ENCODE measurements at places on chromosomes 16 and 17.
A peak's percentile ranks its signal among the peaks of the same experiment; 100 is the strongest.

DNA sequence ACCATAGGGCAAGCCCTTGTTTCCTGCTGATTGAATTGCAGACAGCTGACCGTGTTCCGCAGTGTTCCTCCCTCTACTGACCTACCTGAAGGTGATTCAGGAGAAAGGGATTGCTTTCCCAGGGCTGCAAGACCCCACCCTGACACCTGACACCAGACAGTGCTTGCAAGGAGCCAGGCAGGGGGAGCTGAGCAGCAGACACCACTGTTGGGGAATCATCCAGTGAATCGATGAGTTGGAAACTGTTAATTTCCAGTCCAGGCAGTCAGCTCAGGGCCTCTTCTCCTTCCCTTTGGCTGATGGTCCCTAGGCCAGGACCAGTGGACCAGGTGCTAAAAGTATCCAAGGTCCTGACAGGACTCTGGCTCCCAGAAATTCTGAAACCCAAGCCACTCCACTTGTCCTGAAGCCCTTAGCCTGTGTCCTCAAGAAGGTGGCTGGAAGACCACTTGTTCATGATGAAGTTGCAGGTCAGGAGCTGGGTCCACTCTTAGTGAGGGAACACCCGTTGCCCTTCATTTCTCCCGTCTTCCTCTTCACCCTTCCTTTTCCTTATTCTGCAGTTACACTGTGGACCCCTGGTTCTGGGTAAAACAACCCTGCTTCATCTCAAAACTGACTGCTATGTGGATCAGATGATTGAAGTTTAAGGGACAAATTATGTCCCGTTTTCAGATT lies 9.5 kb upstream of the UNK start:
- no peak for DNase-seq

- no peak for DNase-seq
Observed at GRCh38 chr17:32302860-32303649, 37.4 kb downstream of the RHBDL3 start.

DNA sequence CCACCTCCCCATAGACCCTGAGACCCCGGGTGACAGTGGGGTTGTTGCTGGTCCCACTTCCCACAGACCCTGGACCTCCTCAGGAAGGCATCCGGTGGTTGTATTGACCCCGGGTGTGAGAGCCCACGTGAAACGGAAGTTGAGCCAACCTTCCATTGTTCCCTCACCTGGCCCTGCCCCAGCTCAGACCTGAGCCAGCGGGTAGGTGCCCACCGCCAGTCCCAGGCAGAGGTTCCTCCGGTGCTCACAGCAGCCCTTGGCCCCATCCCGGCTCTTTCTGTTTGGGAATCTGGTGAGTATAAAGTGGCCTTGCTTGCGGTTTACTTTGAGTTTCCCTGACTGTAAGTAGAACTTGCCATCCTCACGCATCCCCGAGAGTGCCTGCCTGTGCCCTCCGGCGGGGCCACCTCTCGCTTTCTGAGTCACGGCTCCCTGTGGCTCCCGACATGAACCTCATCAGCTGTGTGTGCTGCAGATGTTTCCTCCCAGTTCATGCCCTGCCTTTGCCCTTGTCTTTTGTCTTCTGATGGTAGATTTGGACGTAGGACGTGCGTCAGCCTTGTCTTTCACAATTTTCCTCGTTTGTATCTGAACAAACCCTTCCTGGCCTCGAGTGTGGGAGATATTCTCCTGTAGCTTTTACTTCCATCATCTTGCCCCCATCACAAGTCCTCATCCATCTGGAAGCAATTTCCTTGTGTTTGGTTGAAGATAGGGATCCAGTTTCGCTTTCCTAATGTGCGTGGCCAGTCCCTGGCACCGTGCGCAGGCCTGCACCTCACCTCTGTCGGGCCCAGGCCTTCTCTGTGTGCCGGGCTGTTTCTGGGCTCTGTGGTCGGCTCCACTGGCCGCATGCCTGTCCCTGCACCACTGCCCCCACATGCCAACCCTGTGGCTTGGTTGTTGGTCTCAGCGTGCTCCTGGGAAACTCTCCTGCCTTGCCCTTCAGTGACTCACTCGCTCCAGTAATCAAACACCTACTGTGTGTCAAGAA lies 76.0 kb downstream of the METRNL start:
- DNase-seq = no peak

DNA sequence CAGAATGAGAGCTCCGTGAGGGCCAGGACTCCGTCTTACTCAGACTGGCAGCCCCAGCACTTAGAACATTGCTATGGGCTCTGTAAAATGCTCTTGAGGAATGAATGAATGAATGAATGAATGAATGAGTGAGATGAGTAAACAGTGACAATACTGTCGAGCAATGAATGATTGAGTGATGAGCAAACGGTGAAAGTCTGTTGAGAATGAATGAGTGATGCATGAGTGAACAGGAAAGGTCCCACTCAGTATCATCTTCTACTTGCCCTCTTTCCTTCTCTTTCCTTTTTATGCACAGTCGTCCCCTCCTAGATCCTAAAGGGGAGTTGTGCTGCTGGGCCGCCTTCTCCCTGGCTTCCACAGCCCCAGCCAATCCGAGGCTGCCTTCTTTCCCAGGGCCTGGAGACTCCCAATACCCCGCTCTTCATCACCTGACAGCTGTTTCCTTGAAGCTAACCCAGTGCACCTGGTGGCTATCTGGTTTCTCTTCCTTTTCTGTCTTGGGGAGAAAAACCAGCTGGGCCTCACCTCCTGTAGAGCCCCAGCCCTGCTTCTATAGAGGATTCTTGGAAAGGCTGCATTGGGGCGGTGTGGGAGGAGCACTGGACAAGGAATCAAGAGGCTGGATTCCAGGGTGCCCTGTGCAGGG lies 32.7 kb upstream of the CACNG1 start:
- no peak for DNase-seq

- no peak for DNase-seq
Observed at GRCh38 chr16:21302898-21303528, 24.9 kb upstream of the CRYM start.

DNA sequence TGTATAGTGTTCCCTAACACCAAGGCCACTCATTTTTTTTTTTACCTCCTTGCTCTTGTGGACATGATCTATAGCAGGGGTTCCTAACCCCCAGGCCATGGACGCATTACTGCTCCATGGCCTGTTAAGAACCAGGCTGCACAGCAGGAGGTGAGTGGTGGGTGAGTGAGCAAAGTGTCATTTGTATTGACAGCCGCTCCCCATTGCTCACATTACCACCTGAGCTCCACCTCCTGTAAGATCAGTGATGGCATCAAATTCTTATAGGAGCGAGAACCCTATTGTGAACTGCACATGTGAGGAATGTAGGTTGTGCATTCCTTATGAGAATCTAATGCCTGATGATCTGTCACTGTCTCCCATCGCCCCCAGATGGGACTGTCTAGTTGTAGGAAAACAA lies 342.0 kb downstream of the SOX9 start:
- DNase-seq = no peak

GRCh38 chr17:48592577-48592976 lies 1.0 kb downstream of the HOXB5 start:
- DNase-seq = no peak

GRCh38 chr16:85678821-85679220 lies 9.9 kb downstream of the GINS2 start:
- DNase-seq = no peak

GRCh38 chr17:45949755-45950320 lies 49.2 kb upstream of the STH start:
- no peak for DNase-seq

DNA sequence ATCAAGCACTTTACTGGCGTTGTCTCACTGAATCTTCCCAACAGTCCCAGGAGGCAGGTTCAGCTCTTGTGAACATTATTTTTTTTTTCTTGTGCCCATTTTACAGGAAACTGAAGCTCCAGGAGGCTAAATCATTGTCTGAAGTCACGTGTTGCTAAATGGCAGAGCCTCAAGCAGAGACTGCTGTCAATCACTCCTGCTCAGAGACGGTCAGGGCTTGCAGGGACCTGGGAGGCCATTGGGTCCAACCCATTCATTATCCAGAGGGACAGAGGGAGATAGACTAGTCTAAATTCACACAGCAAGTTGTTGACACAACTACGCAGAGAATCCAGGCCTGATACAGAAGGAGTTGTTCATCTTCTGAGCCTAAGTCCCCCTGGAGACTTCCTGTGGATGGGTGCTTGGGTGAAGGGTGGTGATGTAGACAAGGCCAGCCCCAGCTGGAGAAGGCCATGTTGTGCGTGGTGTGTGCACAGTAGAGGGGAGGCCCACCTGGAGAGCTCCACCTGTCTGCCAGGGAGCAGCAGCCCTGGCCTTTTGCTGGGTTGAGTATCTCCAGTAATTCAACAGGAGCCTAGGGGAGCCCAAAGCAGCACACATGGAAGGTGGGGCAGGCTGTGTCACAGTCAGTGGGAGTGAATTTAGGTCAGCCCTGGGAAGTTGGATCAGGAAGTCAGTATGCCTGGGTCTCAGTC lies 24.3 kb upstream of the C1QL1 start:
- no peak for DNase-seq

DNA sequence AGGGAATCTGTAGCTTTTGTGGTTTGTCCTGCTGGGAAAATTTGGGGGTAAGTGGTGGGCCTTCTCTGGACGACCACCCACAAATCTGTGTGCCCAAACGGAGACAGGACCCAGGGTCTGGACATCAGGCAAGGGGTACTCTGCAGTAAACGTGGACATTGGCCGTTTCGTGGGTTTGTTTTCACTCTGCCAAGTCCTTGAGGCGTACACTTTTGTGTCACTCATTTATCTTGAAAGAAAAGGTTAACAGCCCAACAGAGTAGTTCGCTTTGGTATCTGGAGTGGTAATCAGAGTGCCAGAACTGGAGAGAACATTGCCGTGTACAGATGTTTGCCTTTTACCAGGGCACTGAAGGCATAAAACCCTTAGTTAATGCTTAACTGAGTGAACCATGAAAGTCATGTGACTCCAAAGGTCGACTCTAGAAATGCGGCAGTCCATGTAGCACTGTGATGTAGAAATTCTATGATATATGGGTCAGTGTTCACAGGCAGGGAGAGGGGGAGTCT lies 15.4 kb downstream of the NAA60 start:
- no peak for DNase-seq

DNA sequence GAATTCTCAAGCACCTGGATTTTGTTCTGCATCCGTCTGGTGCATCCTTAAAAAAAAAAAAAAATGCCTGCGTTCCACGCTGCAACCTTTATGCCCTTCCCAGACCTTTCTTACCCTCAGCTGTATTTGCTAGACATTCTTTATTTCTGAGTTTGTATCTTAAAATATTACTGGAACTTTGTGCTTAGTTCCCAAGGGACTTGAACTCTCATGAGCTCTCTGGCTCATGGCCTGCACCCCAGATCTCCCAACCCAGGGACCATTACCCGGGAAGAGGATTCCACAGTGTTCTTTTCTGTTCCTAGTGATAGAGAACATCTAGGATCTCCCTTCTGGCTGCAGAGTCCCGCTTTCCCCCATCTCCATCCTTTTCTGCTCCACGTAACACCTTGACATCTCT lies 28.9 kb upstream of the CLEC18A start:
- DNase-seq = no peak

DNA sequence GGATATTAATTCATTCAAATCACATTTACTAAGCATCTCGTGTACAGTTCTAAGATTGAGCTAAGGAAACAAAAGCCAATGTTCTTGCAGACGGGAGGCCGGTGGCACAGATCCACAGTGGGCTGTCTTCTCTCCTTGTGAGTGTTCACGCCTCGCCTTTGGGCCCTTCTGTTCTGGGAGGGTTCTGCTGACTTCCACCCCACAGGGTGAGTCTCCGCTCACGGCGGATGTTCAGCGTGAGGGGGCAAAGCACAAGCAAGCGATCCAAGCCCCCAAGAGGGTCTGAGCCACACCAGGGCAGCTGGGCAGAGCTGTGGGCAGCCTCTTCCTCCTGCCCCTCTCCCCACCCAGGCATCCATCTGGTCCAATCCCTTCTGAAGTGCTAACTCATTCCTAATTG lies 84.3 kb upstream of the DOC2B start:
- DNase-seq = no peak

DNA sequence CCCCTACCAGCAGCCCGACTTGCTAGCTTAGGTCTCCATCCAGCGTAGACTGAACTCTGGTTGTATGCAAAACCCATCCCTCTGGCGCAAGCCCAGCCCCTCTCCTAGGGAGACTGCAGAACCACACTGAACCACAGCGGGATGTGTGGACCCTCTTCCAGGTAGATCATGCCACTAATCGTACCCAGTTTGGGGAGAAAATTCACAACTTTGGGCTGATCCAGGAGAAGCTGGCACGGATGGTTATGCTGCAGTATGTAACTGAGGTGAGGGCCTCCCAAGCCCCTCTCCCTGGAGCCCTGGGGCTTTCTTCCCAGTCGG lies 3.2 kb downstream of the ACADVL start:
- no peak for DNase-seq

DNA sequence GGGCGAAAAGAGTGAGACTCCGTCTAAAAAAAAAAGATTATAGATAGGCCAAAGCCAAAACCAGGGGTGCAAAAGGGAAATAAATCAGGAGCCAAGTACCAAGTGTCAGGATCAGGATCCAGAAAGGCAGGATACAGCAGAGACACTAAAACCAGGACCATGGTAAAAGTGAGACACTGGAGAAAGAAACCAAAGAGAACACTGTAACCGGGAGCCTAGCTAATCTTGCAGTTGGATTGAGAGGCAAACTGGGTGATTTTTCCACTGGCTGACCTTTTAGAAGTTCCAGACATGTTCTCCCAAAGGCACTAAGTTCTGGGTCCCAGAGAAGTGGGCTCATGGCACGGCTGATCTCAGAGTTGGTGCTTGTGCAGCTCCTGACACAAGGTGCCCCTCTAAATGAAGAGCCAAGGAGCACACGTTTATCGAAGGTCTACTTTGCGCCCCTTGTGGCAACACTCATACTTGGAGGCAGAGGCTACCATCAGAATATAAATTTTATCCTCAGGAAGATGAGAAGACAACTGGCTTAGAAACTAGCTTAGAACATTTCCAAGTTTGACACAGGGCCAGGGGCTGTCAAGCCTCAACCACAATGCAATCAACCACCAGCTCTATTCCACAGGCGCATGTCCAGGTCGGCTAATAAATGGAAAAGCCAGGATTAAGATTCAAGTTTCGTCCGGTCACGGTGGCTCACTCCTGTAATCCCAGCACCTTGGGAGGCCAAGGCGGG lies 27.5 kb upstream of the HELZ start:
- DNase-seq = no peak

- DNase-seq = peak; percentile 99
Observed at GRCh38 chr17:14845591-14846281, 419.4 kb downstream of the PMP22 start.

GRCh38 chr17:82937411-82938371 lies 97.9 kb upstream of the ZNF750 start:
- DNase-seq = no peak

DNA sequence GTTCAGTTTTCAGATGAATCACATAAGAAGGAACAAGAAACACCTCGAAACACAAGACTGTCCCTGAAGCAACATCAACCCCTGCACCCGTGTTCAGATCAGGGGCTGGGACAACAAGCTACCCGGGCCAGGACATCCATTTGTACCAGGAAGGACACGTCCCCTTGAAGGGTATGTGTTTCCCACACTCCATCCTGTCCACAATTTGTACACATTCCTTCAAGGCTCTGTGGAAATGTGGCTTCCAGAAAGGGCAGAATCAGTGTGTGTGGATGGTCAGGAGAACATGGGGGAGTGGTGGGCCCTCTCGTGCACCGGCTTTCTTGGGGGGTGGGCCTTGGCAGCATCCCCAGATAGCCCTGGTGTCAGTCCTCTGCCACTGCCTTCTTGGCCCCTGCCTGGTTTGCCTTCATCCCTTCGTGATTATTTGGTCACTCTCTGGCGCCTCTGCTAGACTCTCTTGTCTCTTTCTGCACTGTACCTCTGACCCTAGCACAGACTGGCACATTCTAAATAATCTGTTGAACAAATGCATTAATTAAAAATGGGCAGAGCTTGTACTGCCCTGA lies 10.3 kb downstream of the KIFC3 start:
- DNase-seq = no peak

- peak; percentile 38 for DNase-seq
Observed at GRCh38 chr16:87062569-87063442, 254.4 kb downstream of the C16orf95 start.

GRCh38 chr17:45848868-45849535 lies 4.3 kb downstream of the SPPL2C start:
- no peak for DNase-seq
